Osteoblast (primary cell): ENCODE measurements at places on chromosomes 16 and 17.

DNA sequence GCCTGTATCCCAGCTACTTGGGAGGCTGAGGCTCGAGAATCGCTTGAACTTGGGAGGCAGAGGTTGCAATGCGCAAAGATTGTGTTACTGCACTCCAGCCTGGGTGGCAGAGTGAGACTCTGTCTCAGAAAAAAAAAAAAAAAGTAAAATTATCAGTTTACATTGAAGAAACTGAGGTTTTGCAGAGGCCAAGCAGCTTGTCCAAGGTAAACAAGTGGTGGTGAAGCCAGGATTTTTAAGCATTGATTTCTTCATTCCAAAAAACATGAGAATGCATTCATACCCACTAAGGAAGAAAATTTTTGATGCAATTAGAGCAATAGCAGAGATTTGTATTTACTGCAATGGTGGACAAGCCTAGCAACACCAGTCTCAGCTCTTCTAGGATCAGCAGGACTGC, 52.7 kb downstream of the CENPV start:
- no peak for DNase-seq

GRCh38 chr16:85365120-85365519, 248.0 kb upstream of the GSE1 start:
- DNase-seq: no peak

GRCh38 chr16:19936441-19936840, 51.8 kb upstream of the GPRC5B start:
- no peak for DNase-seq

DNA sequence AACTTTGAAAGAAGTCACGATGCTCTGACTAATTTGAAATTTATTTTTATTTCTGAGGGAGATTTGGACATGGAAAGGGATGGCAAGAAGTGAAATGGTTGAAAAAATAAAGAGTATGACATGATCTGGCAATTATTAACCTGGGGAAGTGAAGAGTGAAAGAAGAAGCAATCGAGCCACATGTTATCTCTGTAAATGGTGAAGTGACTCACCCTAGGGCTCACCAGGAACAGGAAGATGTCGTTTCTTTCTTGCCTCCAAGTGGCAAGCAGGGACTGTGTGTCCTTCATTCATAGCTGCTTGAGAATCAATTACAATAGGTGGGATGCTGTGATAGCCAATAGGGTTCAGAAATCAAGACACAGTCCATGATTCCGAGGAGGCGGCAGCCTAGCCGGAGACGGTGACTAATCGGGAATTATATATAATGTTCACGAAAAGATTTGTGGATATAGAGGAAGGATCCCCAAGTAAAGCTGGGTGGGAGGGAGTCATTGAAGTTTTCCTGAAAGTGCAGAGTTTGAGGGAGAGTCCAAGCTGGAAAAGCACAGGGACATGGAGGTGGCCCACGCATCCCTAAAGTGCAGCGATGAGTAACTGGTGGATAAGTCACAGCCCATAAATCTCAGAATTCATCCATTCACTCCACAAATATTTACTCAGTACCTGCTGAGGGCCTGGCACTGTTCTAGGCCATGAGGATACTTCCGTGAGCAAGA, 18.2 kb upstream of the KRT20 start:
- DNase-seq: no peak

GRCh38 chr17:79840989-79841286, 1.7 kb upstream of the CBX4 start:
- DNase-seq: peak; percentile 85
